ENCODE measurements at places on chromosomes 4 and X. TPM values are rescaled to one million over a fixed set of nuclear protein-coding genes. Genes with fewer than 3 reads are reported as not detected.

GRCh38 chr4:71692198-71692597, 91.7 kb downstream of the GC start:
- DNase-seq: no peak

DNA sequence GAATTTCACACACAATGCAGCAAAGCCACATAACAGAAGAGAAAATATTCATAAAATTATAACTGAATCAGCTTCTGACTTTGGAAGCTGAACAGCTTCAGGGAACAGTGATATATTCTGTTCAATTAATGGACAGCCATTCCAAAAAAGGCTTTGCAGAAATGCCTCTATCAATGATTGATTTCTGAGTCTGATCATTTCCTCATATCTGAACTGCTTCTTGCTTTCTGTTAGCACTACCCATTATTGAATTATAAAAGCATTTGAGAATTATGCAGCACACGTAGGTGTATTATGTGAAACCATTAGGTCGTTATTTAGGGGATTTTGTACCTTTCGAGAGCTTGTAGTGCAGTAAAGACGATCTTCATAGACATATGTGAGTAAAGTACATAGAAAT, 159.6 kb downstream of the STIM2 start:
- no peak for DNase-seq

DNA sequence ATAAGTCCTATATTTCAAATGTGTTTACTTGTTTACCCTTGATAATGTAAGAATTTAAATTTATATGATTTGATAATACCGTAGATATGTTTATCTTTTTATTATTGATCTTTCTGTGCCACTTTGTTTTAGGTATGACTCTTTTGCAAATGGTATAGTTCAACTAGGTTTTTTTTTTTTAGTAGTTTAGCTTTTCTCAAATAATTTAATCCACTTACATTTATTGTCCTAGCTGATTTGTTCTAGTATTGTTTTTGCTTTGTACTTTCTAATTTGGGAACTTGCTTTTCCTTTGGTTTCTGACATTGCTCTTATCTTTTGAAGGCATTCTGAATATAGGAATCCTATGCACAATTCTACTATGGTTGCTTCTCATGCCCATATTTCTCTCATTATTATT, 98.9 kb upstream of the NAP1L5 start:
- DNase-seq: no peak

GRCh38 chr4:109675181-109675580, 28.1 kb downstream of the CASP6 start:
- DNase-seq: no peak

Gene DUX4
- not detected for total RNA-seq

- no peak for DNase-seq
Observed at GRCh38 chr4:71559957-71560571, 221.2 kb downstream of the SLC4A4 start.
